ENCODE measurements at places on chromosomes 16 and 17. TPM values are rescaled to one million over a fixed set of nuclear protein-coding genes. Genes with fewer than 3 reads are reported as not detected.

The ARL5C gene
- total RNA-seq: not detected

The CEMP1 gene
- not detected for total RNA-seq

The C16orf92 gene
- not detected for total RNA-seq

The C16orf82 gene
- not detected for total RNA-seq

The SLC5A10 gene
- total RNA-seq: not detected

The KRT15 gene
- total RNA-seq: 11.4 TPM

The PLA2G10 gene
- total RNA-seq: not detected

The ABCA3 gene
- 79.5 TPM for total RNA-seq

The CCDC144A gene
- total RNA-seq: 1.5 TPM

The WNK4 gene
- 8.8 TPM for total RNA-seq

The GRIN2A gene
- 0.18 TPM for total RNA-seq

The SPECC1 gene
- 7.3 TPM for total RNA-seq

The TAT gene
- total RNA-seq: not detected

The SCO1 gene
- total RNA-seq: 21.2 TPM

The TBC1D28 gene
- not detected for total RNA-seq

The ALDH3A1 gene
- total RNA-seq: not detected

The CHST4 gene
- total RNA-seq: not detected

The GRB7 gene
- not detected for total RNA-seq

The CCL17 gene
- total RNA-seq: not detected
